Fibroblast of skin of back (primary cell): ENCODE measurements at places on chromosomes 11 and 22.

DNA sequence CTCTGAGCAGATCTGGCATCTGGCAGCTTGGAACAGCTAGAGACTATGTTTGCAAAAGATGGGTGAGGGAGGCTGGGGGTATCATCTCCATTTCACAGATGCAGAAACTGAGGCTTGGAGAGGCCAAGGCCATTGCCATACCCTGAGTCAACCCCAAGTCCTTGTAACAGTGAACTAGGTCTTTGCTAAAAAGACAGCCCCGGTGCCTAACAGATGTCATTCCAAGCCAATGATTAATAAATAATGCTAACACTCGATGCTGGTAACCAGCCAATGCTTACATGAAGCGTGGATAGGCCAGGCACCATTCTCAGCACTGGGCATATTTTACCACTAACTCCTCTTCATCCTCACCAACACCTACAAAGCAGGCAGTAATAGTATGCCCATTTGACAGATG lies 164.0 kb downstream of the MN1 start:
- DNase-seq, result peak; percentile 85

- DNase-seq, result peak; percentile 30
Measured at GRCh38 chr11:74320538-74320937, 9.1 kb upstream of the P4HA3 start.

- no peak for DNase-seq
Measured at GRCh38 chr11:121755191-121755590, 302.4 kb upstream of the SORL1-AS1 start.

GRCh38 chr11:63997104-63997700 lies 11.0 kb downstream of the OTUB1 start:
- DNase-seq, result no peak

DNA sequence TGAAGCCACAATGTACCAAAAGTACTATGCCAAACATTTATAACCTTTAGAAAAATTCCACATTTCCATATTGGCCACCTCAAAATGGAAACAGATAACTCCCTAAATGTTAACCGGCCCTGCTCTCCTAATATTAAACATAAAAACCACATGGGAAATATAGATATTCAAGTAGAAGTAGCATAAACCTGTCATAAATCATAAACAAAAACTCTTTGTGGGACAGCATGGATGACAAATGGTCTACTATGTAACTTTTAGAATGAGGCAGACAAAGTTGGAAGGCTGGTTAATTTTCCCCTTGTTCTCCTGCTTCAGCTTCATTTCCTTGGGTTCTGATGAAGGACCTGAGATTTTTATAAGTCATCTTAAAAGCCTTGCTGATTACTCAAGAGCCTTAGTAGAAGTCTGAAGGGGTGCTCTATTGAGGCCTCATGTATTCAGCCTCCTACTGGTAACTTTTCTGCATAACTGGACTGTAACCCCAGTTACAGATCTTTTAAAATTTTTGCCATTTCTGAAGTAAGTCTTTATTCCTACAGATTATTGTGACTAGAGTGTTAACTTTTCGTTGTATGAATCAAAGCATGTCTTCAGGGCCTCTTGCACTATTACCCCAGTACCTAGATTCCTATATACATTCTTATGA lies 116.4 kb downstream of the STIM1 start:
- peak; percentile 9 for DNase-seq

DNA sequence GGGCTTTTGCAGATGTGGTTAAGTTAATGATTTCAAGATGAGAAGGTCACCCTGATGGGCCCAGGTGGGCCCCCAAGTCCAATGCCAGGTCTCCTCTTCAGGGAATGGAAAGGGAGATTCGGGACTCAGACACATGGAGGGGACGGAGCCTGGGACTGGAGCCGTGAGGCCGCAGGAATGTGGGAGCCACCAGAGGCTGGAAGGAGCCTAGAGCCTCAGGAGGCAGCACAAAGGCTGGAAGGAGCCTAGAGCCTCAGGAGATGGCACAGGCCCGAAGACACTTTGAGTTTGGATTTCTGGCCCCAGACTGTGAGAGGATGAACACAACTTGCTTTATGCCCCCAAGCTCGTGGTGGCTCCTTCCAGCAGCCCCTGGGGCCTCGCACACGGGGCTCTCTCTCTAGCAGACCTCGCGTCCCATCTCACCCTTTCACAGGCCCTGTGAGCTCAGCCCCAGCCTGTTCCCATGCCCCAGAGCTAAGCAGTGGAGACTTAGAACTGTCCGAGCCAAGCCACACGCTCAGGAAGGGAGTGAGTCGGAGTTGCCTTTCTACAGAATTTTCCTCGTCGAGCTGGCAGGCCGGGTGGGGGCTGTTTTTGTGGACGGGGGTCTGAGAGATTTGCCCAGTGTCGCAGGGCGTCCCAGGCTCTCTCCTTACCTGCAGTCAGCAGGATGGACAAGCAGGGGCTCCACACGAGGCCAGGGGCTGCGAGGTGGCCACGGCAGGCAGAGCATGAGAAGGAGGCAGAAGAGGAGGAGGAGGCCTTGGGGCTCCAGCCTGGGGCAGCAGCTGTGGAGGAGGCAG lies 937.6 kb downstream of the BRD1 start:
- DNase-seq, result no peak

DNA sequence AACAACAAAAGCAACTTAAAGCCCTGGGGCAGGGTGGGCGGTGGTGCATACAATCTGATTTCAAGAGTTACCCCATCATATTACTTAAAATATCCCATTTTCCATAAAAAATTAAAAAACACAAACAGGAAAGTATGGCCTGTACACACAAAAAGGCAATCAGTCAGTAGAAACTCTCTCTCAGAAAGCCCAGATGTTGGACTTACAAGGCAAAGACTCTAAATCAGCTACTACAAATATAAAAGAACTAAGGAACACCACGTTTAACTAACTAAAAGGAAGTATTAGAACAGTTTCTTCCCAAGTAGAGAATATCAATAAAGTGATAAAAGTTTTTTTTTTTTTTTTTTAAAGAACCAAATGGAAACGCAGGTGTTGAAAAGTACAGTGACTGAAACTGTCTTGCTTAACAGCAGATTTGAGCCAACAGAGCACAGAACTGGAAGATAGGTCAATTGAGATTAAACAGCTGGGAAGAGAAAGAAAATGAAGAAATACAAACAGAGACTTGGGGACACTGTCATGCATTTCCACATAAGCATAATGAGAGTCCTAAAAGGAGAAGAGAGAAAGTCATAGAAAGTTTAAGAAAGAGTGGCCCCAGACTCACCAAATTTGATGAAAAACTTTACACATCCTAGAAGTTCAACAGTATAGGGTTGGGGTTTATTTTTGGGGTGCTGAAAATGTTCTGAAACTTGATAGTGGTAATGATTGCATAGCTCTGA lies 8.6 kb downstream of the SC5D start:
- no peak for DNase-seq

DNA sequence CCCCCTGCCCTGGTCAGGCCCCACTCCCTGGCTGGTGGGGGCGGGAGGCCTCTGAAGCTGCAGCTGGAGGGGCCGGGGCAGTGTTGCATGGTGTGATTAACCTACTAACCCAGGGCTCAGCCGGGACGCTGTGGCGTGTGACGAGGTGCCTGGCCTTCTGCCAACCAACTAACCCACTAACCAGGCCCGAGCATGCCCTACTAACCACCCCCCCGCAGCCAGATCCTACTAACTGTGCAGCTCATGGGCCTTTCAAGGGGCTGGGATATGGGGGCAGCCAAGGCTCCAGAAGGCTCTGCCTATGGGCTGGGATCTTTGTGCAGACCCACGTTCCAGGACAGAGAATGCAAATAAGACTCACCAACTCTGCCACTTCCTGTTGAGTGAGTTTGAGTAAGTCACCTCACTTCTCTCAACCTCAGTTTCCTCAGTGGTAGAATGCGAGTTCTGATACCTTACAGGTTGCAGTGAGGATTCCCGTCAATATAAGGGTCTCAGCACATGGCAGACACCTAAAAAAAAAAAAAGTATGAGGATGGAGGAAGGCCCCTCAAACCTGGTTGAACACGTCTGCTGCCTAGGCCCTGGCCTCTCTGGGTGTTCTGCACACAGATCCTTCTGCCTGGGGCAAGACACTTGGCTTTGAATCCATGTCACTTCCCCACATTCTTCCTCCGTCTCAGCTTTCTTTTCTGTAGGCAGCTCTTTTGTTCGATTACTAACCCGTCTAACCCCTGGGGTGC lies 14.1 kb downstream of the MIAT start:
- no peak for DNase-seq

DNA sequence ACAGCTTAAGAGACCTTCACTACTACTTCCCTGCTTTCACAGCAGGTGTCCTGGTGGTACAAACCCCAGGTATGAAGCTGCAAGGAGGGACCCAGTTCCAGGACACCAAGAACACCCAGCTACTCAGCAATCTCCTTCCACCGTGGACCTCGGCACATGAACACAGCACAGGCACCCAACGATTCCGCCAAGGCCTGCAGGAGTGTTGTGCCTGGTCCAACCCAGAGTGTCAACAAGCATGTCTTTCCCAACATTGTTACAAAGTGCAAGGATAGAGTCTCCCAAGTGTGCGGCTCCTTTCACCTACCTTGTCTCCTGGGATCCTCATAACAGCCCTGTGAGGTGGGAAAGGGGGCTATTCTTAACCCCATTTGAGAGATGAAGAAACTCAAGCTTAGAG lies 11.8 kb downstream of the PATZ1 start:
- DNase-seq, result no peak

- DNase-seq, result no peak
Measured at GRCh38 chr11:111046291-111046690, 199.2 kb upstream of the POU2AF2 start.

DNA sequence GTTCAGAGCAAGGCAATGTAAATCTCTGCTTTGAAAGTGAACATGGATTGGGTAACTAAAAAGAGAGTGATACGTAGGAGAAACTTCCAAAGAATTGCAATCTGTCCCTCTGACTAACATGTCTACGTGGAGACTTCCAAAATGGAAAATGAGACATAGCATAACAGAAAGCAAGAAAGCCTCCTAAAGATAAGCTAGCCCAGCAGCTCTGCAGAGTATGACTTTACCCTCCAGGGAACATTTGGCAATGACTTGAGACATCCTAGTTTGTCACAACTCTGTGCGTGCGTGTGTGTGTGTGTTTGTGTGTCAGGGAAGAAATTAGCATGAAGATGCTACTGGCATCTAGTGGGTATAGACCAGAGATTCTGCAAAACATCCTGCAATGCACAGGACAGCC lies 817.4 kb downstream of the NTM start:
- peak; percentile 87 for DNase-seq

DNA sequence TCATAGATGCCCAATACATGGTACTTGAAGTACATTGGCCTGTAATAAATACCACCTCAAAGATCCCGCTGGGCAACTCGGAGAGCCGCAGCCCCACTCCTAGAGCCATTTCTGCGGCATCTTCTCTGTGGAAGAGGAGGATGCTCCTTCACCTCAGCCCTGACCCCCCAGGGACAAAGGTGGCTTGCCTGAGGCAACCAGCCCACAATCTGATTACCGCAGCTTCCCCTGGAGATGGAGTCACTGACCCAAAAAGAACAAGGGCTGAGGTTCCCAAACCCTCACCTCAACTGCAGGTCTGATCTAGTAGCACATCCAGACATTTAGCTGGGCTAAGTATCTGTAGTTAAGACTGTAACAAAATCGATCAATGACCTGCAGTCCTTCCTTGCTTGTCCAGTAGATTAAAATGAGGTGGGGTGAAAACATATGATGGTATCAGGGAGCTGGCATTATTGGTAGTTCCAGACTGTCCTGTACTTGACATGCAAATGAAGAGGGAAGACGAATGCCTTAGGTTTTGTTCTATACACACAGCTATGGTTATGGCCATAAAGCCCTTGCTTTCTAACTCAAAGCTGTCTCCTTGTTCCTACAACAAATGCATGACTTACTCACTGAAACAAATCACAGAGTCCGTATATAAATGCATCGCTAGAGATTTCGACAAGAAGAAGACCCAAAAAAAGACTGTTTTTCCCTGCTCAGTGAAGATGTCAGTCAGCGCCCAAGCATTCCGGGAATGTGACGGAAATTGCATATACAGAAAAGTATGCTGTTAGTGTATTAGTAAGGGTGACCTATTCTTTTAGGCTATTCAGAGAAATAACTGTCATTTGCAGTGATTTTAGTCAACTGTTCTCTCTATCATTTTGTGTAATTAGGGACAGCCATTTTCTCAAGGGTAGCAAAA lies 33.7 kb downstream of the C11orf71 start:
- DNase-seq, result peak; percentile 98

DNA sequence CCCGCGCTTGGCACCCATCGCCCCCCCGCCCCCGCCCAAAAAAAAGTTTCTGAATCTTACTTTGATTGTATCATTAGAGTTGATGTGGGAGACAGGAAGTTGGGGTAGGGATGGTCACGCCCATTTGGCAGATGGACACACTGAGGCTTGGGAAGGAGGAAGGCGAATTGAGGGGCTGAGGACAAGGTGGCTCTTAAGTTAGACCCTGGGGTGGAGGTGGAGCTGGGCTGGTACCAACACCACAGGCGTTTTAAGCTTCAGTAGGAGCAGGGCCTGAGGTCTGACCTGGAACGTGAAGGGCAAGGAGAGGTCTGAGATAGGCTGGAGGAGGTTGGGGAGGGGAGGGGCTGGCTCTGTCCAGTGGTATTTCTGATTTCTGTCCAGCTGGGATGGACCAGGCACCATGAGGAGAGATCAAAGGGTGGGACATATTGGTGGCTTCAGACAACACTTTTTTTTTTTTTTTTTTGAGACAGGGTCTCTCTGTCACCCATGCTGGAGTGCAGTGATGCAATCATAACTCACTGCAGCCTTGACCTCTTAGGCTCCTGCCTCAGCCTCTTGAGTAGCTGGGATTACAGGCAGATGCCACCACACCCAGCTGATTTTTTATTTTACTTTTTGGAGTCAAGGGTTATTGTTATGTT lies 799 bp upstream of the CDC42BPG start:
- no peak for DNase-seq

- DNase-seq, result no peak
Measured at GRCh38 chr11:12778240-12778905, 104.2 kb downstream of the TEAD1 start.

GRCh38 chr11:37946155-37946766 lies 1348.2 kb upstream of the RAG2 start:
- peak; percentile 40 for DNase-seq

DNA sequence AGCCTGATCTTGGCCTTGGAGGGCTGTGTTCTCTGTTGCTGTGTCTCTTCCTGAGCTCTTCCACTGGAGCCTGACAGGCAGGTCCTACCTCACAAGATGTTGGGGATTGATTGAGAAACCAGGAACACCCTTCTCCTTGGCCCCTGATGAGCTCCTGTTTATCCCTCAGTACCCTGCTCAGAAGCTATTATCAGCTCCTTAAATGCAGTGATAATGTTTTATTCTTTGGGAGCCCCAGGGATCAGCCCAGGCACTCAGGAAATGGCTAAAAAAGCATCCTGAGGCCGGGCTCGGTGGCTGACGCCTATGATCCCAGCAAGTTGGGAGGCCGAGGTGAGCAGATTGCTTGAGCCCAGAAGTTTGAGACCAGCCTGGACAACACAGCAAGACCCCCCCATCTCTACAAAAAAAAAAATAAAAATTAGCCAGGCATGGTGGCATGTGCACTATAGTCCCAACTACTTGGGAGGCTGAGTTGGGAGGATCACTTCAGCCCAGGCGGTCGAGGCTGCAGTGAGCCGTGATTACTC lies 4.9 kb upstream of the PHLDA2 start:
- no peak for DNase-seq

DNA sequence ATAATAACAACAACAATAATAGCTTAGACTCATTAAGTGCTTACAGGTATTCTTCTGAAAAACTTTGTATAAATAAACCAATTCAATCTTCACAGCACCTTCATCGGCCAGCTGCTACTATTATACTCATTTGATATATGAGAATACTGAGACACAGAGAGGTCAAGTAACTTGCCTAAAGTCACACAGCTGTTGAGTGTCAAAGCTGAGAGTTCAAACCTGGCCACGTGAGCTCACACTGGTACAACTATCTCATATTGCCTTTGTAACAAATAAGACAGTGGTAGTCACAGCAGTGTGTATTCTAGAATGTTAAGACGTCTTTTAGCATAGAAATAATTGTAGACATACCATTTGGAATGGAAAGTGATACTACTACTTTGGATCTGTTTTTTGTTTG lies 268.5 kb downstream of the NTM start:
- DNase-seq, result no peak
